Stimulated activated CD8-positive, alpha-beta memory T cell treated with anti-CD3 and anti-CD28 coated beads, Interleukin-12 subunit alpha, Interleukin-12 subunit beta, amount 100 ng/mL, for 1 hour (primary cell): ENCODE measurements at places on chromosomes 5 and 9.

GRCh38 chr5:139633295-139634027, 14.7 kb upstream of the CXXC5 start:
- peak; percentile 53 for DNase-seq

- no peak for DNase-seq
These were observed 245.7 kb downstream of the PSAT1 start for GRCh38 chr9:78542491-78543181.

- no peak for DNase-seq
These were observed 109.0 kb upstream of the PLPPR1 start for GRCh38 chr9:100919506-100919905.

DNA sequence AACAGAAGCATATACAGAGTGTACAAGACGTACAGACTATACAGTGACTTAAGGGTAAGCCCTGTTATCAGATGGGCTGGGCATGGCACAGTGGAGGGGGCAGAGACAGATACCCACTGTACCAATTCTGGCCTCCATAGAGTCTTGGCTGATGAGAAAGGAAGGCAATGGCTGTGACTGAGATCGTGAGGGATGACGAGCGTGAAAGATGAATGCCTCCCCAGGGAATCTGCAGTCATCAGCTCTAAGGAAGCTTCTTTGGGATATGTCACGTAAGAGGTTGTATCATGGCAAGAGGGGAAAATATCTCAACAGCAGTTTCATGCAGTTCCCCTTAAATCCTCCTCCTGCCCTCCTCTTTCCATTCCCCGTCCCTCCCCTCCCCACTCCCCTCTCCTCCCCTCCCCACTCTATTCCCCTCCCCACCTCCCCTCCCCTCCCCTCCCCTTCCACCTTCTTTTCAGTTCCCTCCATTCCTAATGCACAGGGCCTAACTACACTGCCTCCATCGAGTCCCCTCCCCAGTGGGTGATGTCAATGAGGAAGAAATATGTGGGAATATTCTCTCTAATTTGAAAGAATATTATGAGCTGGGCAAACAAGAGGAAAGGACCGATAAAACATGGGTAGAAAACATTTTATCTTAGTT, 226.4 kb upstream of the DAP start:
- no peak for DNase-seq

DNA sequence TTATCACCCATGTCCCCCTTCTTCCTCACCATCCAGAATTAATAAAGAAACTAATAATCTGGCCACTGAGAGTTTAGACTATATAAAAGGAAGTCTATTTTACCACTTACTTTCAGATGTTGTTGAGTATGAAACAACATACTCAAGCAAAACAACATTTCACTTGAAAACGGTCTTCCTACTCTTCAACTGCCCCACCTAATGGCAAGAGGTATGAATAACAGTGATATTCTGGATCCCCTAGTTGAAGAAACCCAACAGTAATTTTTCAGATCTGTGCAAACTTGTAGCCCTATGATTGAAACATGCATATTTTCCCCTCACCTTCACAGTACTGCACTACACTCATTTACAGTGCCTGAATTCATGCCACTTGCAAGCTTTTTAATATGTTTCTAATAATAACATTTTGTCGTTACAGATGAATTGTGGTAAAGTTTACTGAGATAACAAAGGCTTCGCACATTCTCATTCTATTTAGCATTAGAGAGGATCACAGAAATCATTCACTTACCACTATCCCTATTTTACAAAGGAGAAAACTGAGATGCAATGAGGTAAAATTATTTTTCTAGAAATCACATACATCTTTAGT, 267.9 kb upstream of the PDE4D start:
- DNase-seq = no peak

GRCh38 chr9:91119142-91119541, 242.6 kb downstream of the AUH start:
- no peak for DNase-seq

GRCh38 chr5:36198281-36198680, 43.4 kb downstream of the NADK2 start:
- DNase-seq = no peak

- DNase-seq = no peak
These were observed 130.8 kb upstream of the LARP1 start for GRCh38 chr5:154624341-154624740.

DNA sequence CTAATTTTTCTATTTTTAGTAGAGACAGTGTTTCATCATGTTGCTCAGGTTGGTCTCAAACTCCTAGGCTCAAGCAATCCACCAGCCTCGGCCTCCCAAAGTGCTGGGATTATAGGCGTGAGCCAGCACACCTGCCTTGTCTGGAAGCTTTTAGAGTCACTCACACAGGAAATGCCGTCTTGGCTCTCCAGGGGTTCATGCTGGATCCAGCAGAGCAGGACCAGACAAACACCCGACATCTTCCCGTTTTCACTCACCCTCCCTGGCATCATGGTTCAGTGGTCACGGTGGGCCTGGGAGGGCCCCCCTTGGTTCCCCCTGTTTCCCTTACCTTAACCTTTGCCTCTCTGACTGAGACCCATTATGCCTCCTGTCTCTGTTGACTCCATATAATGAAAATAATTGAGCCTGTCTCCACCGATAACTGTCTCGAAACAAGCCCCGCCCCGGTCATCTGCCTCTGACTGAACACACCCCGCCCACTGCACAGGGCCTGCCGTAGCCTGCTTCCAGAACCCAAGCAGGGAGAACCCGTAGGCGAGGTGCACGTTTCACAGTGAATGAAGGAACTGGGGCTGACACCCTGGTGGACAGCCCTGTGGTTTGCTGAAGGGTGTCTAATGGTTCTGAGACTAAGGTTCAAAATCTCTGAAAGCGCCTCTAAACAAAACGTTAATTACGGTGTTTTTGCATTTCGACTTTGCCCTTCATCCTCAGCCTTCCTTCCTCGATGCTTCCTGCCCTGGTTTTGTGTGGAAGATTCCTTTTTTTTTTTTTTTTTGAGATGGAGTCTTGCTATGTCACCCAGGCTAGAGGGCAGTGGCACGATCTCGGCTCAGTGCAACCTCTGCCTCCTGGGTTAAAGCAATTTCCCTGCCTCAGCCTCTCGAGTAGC, 39.7 kb upstream of the SPRY4 start:
- DNase-seq = no peak

DNA sequence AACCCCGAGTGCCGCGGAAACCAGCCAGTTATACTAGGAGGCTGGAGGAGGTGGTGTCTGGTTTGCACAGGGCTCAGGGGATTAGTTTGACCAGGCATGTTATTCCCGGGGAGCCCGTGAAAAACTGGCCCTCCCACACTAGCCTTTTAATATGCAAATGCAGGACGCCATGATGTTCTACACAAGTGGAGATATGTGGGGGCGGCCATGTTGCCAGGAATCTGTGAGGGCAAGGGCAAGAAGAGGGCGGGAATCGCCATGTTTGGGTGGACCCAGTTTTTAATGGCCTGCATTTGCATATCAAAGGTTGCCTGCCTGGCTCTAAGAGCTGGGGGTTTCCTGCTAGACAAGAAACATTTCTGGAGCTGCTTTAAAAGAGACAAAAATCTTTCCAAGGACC, 940.7 kb downstream of the CDH18 start:
- no peak for DNase-seq

DNA sequence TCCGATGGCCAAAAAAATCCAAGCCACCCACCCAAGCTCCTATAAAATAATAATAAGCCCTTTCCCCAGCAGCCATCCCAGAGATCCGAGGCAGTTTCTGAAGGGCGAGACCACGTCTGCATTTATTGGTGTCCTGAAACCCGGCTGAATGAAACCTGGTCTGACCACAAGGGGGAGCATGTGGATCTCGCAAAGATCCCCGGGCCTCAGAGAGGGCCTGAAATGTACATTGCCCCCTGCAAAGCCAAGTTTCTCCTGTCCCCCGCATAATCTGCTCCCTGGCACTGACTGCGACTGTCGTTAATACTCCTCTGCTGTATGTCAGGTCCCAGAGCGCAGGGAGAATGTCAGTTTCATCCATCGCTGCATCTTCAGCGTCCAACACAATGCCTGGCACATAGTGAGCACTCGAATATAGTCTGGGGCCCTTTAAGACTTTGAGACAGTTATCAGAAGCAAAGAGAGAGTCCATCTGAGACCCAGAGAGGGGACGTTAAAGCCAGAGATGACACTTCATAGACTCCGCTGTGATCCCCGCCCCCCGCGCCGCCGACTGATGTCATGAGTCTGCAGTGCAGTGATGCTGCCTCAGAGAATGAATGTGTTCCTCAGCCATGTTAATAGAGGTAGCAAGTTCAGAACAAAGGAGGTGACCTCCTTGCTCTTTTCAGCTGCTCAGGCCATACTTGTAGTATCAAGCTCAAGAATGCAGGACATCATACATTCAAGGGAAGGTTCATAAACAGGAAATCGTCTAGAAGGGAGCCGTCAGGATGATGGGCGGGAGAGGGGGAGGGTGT, 74.5 kb upstream of the BARHL1 start:
- peak; percentile 42 for DNase-seq

GRCh38 chr5:102916109-102916508, 161.0 kb downstream of the PAM start:
- no peak for DNase-seq

GRCh38 chr9:92295240-92295790, 1.8 kb upstream of the IARS1 start:
- DNase-seq = no peak
